HT-29 (cell line): ENCODE measurements at places on chromosomes 7 and 10. TPM values are rescaled to one million over a fixed set of nuclear protein-coding genes. Genes with fewer than 3 reads are reported as not detected.

The GCK gene
- not detected in 2 replicates for total RNA-seq

The ZNF775 gene
- total RNA-seq = 9.9 and 10.7 TPM in 2 replicates

The GTPBP10 gene
- total RNA-seq = 4.5 and 8.1 TPM in 2 replicates

The GCC1 gene
- 14.7 and 15.1 TPM in 2 replicates for total RNA-seq

The TMEM184A gene
- 47.2 and 50.9 TPM in 2 replicates for total RNA-seq

The CCDC7 gene
- 0.31 and 1.3 TPM in 2 replicates for total RNA-seq

The NKX1-2 gene
- not detected in 2 replicates for total RNA-seq

The FAM237B gene
- total RNA-seq = not detected in 2 replicates

The AKR1C8 gene
- total RNA-seq = not detected in 2 replicates

The PTPN12 gene
- 23.6 and 29.6 TPM in 2 replicates for total RNA-seq

DNA sequence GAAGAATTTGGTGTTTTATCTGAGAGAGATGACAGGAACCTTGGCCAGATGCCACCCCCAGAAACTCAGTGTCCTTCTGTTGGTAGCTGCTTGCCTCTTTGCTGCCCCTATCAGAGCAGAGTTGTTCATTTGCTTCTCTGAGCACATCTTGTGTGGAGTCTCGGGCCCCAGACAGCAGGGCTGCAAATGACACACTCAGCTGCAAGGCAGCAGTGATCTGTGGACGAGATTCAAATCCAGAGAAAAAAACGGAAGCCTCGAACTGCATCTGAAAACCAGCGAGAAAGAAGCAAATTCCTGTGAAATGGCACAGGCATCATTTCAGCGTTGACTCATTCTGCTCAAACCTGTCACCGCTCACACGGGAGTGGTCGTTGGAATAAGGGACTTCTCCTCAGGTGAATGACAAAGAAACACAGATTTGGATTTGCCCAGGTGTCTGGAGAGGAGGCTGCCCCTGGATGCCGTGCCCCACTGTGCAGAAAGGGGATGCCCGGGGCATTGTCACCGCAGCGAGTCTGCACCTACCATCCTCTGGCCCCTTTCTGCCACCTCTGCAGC, 144.7 kb downstream of the PFKFB3 start:
- no peak for DNase-seq

DNA sequence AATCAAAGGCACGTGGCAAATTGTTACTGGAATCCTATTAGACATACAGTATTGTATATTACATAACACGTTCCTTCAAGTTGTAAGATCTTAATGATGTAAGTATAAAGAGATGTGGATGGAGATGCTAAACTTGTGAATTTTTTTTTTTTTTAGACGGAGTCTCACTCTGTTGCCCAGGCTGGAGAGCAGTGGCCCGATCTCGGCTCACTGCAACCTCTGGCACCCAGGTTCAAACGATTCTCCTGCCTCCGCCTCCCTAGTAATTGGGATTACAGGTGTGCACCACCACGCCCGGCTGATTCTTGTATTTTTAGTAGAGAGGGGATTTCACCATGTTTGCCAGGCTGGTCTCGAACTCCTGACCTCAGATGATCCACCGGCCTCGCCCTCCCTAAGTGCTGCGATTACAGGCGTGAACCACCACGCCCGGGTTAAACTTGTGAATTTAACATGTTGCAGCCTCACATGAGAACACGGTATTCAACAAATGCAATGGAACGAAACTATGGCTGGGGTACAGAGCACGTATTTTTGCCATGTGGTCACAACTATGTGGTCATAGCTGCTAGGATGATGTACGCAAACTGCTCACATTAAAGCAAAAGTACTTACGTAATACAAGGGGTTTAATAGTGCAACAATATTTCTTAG, 818 bp upstream of the SUPV3L1 start:
- DNase-seq = peak; percentile 1

- no peak for DNase-seq
Measured at GRCh38 chr7:66170309-66171231, 34.6 kb upstream of the TPST1 start.

- no peak for DNase-seq
Measured at GRCh38 chr10:2658780-2659179, 408.6 kb upstream of the PFKP start.

DNA sequence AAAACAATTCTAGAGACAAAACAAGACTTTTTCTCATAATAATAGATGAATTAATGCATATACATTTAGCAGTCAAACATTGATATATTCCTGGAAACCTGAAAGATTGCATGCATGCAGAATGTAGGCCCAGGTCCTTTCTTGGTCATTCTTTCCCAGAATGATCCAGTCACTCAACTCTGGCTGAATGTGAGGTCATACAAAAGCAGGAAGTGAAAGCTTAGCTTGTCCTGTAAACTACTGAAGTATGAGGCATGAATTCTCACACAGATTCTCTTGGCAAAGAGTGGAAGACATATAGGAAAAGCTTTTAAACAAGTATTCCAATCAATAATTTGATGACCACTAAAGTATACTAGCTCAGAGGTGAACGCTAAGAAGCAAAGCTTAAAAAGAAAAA, 253.9 kb downstream of the PPP1R3A start:
- DNase-seq = no peak

DNA sequence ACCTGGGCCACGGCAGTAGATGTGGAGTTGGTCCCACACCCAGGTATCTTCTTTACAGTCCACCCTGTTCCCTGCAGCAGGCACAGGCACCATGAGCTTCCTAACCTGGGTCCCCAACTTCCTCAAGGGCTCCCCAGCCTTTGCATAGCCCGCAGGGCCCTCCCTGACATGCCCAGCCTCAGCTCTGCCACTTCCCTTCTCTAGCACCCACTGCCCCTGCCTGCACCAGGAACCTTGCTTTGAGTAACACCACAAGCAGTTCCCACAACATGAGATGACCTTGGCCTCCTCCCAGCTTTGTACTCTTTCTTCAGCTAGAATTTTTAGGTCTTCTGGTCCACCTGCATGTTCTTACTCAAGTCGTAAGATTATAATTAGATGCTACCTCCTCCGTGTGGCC, 92.2 kb upstream of the ZPBP start:
- DNase-seq = no peak

GRCh38 chr10:1402016-1402770, 335.1 kb downstream of the ADARB2 start:
- DNase-seq = no peak

DNA sequence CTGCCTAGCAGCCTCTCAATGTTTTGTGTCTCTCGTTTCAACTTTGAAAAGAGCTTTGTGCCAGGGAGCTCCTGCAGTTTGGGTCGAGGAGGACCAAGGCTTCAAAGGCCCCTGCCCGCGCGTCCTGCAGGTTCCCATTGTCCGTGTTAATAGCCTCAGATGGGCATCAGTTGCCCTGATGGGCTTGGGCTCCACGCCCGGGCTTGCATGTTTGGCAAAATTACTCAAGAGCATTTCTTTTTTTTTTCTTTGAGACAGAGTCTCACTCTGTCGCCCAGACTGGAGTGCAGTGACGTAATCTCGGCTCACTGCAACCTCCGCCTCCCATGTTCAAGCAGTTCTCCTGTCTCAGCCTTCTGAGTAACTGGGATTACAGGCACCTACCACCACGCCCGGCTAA, 636.6 kb downstream of the SDK1 start:
- no peak for DNase-seq

- no peak for DNase-seq
Measured at GRCh38 chr10:119441921-119442757, 100.4 kb downstream of the RGS10 start.

DNA sequence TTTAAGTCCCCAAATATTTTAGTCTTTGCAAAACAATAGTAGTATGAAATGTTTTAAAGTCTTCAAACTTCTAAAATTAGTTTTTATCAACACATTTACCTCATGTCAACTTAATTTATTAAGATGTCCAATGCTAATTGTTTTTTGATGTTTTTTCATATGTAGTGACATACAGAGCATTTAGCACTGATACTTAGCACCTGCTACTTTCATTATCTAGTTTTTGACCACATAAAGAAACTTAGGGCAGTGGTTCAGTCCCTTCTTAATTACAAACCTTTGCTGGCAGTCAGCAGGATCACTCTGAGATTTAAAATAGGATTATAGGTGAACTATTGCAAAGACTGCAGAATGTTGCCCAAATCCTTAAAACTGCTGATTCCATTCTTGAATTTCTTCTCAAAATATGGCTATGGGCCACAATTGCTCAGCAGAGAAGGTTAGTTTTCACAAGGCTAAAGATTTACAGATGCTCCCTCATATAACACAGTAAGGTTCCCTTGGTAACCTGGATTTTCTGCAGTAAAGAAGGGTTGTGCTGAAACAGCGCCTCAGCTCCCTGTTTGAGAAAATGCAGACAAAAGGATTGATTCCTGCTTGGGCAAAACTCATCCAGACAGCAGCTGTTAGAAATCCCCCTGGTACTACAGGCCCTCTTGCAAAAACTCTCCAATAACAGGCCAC, 3.4 kb downstream of the GPR85 start:
- no peak for DNase-seq

- no peak for DNase-seq
Measured at GRCh38 chr10:126334272-126334671, 54.0 kb downstream of the ADAM12 start.

- DNase-seq = no peak
Measured at GRCh38 chr7:74674166-74674565, 16.6 kb downstream of the GTF2I start.

GRCh38 chr10:78778444-78779338, 290.1 kb upstream of the ZMIZ1 start:
- DNase-seq = no peak

DNA sequence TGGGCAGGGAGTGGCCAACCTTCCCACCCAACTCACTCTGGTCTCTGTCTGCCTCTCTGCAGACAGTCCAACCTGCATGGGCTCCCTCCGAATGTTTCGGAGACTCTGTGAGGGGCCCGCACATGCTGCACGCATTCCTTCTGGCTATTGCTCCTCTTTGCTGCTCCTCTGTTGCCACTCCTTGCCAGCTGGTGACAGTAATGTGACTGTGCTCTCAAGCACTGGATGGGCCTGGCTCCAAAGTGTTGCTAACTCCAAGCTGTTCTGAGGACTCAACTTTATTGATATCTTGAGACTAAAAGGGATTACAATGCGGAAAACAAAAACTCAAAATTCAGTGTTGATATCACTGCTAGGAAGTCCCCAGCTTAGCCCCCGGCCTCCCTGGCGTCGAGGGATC, 105.4 kb upstream of the KIF5B start:
- no peak for DNase-seq

- no peak for DNase-seq
Measured at GRCh38 chr7:92421676-92422435, 25.4 kb upstream of the GATAD1 start.

DNA sequence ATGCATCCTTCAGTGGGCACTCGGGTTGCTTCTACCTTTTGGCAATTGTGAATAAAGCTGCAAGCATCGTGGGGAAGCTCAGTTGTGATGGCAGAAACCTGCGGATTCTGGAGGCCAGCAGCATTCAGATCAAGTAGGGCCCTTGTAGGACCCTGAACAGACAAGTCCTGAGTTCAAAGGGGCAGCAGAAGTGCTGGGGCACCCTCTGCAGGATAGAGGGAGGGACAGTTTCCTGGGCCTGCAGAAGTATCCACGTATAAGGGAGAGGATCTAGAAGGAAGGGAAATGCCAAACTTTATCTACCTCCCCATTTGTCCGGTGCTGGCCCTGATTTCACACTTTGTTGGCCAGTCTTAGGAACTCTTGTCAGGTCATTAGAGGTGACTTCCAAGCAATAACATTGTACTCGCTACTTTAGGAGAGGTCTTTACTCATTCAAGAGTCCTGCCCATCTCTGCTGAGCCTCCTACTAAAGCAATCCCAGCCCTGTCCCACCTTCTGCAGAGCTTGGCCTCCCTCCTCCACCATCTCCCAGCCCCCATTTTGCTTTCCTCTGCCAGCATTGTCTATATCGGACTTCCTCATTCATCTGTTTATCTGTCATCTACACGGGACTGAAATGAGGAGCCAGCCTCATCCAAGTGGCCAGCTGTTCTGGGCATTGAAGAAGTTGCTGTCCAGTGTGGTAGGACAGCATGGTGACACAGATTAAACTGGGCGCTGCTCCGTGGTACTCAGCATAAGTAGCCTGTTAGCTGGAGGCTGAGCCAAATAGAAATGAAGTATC, 26.6 kb upstream of the R3HCC1L start:
- DNase-seq = no peak

GRCh38 chr7:15855525-15856109, 169.1 kb upstream of the MEOX2 start:
- DNase-seq = no peak

DNA sequence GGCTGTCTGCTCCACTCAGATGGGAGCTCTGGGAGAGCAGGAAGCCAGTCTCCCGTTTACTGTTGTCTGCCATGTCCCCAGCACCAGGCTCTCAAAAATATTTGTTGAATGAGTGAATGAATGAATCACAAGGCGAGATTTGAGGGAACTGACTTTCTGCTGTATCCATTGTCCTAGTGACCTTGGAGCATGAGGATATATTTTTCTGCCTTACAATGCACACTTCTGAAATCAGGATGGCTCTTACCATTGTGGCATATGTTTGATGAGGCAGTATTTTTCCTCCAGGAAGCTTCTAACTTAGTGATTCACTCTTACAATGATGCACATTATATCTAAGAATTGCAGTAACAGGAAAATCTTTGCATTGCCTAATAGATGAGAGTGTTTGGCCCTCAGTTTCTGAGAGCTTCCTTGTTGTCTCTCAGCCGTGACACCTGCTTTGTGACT, 136.4 kb downstream of the RPS24 start:
- DNase-seq = no peak

- no peak for DNase-seq
Measured at GRCh38 chr10:80670774-80671173, 133.1 kb downstream of the SH2D4B start.

- no peak for DNase-seq
Measured at GRCh38 chr10:14876764-14877163, 1.9 kb upstream of the SUV39H2 start.

DNA sequence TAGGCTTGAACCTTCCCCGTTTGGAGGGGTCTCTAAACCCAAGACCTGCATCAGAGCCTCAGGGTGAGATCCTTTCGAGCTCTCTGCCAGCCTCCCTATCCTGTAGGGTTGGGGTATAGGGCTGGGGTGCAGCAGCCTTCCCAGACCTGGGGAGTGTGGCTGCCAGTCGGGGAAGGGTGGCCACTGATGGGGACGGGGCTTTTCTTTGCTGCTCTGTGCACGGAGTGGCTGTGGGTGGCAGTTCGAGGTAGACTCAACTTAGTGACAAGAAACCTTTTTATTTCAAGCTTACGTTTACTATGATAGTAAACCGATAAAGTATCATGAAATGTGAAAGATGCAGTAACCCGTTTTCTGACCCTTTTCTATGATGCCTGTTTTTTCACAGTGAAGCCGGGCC, 13.0 kb downstream of the ZNF316 start:
- DNase-seq = no peak

- DNase-seq = no peak
Measured at GRCh38 chr7:48667407-48667806, 256.9 kb upstream of the CDC14C start.

DNA sequence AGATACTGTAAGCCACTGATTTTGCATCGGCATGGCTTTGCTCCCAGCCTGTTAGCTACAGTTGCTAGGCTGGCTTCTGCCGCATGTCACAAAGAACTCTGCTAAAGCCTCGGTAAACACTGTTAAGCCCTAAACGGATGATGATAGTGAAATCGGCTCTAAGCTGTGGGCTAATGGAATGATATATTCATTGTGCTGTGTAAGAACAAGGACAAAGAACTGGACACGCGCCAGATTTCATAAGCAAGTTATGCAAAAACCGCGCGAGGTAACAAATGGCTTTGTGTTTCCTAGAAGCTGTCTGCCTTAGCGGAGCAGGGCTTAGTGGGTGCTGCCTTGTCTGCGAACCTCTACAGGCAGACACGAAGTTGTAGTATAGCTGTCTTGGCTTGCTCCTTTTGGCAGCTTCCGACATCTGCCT, 331.3 kb upstream of the COBL start:
- peak; percentile 97 for DNase-seq

- no peak for DNase-seq
Measured at GRCh38 chr7:50367100-50367499, 62.6 kb downstream of the IKZF1 start.
